ENCODE measurements at places on chromosomes 6 and 20.

GRCh38 chr6:94862112-94862511, 715.2 kb upstream of the MANEA start:
- no peak for DNase-seq

GRCh38 chr6:11392778-11393507, 144.6 kb upstream of the TMEM170B start:
- DNase-seq: peak; percentile 87

DNA sequence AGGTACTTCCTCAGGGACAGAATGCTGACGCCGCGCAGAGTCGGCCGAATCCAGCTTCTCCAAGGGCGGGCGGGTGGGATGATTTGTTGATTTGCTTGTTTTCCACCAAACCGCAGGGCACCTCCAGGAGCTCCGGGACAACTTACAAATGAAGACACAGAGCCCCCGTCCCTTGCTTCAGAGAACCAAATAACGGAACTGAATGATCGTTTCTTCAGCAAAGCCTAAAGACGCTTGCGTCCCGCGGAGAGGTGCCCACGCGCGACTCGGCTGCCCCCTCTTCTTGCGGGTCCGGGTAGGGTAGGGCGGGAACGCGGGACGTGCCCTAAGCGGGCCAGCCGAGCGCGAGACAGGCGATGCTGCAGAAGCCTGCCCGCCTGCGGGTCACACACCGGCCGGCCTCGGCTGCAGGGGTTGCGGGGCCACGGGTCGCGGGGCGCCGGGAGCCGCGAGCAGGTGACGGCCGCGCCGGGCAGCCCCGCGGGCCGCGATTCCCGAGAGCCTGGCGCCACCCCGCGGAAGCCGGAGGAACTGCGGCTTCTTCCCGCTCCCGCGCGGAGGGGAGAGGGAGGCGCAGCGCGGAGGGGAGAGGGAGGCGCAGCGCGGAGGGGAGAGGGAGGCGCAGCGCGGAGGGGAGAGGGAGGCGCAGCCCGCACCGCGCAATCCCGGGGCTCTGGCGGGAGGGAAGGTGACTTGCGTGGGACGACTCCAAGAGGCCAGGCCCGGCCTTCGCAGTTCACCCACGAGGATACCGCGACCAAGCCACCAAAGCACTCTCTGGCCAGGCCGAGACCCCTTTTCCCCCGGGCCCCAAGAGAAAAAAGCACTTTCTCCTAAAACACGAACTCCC, 7.7 kb upstream of the FOXF2 start:
- no peak for DNase-seq

DNA sequence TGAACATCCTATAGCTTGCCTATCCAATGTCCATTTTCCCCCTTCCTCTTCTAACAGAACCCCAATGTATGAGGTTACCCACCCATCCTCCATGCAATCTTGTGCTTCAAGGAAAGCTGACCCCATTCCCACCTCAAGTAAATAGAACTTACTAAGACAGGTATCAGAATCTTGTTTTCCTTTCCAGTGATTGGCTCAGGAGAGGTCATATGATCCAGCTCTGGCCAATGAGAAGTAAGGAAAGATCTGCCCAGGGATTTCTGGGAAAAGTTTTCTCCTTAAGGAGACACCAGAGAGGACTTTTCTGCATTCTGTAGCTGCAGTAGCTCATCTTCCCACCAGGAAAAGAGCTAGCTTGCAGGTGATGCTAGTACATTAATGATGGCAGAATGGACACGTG, 341.8 kb upstream of the ZFP64 start:
- DNase-seq: no peak

- DNase-seq: no peak
Measured at GRCh38 chr6:55569638-55570037, 9.4 kb downstream of the HMGCLL1 start.

DNA sequence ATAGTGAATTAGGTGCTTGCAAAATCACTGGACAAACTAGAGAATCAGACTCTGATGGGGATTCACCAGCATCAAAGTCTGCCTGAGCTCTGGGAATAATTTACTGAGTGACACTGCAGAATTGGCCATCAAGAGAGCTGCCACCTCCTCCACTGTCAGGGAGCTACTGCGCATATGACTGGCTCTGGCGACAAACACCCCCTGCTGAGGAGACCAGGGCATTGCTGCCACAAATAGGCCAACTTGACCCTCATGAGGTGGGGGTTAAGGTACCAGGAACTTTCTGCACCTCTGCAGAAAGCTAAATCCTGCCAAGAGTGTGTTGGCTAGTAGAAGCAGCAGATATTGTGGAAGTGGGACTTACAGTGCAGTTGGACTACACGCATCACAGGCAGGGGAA, 88.0 kb downstream of the CDS2 start:
- DNase-seq: no peak

- no peak for DNase-seq
Measured at GRCh38 chr6:46799657-46800056, 6.5 kb downstream of the MEP1A start.

DNA sequence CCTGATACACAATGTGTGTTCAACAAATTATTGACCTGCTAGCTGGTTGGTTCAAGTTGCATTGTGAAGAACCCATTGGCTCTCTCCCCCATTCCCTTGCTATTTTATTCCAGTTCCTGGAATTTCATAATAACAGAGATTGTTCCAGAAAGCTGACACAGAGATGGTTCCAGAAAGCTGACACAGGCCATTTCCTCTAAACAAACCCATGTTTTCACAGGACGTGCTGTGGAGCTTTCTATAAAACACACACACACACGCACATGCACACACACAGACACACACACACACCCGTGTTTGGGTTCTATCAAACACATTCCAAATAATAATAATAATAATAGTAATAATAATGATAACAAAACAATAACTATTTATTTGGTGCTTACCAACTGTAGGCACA, 259.1 kb downstream of the CLIC5 start:
- DNase-seq: peak; percentile 14

- no peak for DNase-seq
Measured at GRCh38 chr6:43962458-43962857, 164.8 kb downstream of the MRPL14 start.

DNA sequence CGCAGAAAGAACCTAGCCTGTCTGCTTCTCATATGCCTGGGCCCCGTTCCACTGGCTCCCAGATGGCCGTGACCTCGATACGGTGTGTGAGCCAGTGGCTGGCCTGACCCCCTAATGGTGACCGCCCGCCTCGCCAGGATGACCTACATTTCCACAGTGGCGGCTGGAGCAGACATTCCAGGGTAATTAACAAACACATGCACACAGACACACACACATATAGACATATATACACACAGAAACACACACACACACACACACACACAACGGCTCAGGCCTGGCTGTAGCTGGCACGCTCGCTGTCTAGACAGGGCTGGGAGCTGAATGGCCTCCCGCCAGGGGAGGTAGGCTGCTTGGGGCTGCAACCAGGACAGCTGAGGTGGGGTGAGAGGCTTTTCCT, 227.1 kb downstream of the ANKRD60 start:
- peak; percentile 45 for DNase-seq

- no peak for DNase-seq
Measured at GRCh38 chr6:24919056-24919892, 16.5 kb downstream of the RIPOR2 start.

- no peak for DNase-seq
Measured at GRCh38 chr6:12314751-12315150, 24.6 kb downstream of the EDN1 start.

DNA sequence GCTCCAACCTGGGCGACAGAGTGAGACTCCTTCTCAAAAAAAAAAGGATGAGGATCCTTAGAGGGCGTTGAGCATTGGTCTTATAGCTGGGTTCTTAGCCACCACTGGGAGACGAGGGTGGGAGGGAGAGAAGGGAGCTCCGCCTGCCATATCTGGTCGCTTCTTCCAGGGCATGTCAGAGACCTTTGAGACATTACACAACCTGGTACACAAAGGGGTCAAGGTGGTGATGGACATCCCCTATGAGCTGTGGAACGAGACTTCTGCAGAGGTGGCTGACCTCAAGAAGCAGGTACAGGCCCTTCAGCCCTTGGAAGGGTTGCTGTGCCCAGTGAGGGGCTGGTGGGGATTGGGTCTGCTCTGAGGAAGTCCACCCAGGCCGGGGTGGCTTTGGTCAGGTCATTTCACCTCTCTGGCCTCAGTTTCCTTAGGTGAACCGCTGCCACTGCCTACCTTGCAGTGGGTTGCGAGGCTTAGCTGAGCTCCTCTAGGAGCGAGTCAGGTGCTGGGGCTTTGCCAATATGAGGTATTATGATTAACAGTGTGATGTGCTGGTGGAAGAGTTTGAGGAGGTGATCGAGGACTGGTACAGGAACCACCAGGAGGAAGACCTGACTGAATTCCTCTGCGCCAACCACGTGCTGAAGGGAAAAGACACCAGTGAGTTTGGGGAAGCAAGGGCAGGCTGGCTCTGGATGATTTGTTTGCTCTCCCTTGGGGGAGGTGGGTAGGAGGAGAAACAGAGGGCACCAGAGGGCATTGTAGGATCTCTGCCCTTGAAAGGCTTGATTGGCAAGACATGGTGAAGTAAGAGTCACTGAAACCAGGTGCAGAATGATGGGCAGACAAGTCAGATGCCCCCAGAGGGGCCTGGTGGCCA, 8.5 kb downstream of the CNPY3 start:
- no peak for DNase-seq

GRCh38 chr20:3550837-3551236, 80.0 kb downstream of the ATRN start:
- DNase-seq: no peak

DNA sequence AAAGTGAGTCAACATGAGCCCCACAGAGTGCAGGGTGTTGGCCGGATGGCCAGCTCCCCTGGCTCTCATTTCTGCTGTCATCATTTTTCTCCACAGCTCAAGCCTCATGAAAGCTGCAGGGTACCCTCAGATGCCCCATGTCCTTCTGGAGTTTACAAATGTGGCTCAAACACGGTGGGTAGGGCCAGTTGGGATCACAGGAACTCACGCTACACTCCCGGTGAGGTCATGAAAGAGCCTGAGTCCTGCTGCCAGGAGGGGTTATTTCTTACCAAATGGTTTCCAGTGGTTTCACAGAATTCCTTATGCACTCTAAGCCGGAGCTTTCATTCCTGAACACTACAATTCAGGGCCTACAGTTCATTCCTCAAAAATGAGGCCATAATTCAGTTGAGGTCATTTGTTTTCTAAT, 78.7 kb downstream of the TMEM170B start:
- DNase-seq: no peak

DNA sequence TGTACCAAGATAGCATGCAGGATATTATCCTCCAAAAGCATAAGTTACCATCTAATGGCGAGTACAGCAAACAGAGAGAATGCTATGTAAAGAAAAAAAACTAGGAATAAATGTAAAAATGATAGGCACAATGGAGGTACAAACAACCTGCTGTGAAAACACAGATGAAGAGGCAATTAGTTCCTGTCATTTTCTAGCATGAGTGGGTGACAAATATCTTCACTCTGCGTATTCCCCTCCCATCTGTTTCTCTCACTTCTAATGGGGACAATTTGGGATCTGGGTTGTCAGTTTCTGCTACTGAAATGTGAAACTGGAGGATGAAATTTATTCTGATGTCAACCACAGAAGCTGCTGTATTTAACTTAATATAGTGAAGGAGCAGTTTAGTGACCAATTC, 11.7 kb upstream of the PTPRK start:
- no peak for DNase-seq

DNA sequence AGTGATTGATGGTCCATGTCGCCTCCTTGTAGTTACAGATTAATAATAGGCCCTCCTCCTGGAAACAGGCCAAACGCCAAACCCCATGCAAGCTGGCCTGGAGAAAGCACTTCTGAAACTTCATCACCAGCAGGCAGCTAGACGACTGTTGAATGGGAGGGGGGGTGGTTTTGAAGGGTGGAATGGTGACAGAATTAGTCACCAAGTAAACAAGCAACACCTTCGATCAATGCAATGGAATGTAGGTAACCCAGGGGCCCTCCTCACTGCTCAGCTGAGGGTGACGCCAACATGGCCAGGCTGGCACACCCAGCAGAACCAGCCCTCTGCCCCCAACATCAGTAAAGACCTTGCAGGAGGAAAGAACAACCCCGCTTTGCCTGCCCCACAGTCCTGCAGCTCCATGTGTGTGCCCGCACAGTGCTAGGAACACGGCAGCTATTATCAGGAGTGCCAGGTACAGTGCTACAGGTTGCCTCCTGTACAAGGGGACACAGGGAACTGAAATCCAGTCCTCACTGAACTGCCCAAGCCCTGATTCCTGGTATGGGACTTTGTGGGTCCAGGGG, 2.7 kb downstream of the BCAS1 start:
- DNase-seq: peak; percentile 93

DNA sequence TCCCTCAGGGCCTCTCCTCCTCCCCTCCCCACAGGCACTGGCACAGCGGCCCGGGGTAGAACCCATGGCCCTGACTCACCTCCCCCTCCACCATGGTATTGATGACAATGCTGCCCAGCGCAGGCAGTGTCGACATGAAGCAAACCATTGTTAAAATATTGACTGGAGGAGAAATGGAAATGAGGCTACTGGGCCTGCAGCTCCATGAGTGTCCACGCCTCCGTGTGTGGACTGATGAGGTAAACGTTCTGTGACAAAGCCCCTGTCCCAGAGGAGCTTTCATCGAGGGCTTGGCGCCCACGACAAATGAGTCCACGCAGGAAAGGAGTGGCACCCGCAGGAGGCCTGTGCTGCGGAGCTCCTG, 402.7 kb downstream of the TAF4 start:
- DNase-seq: no peak

DNA sequence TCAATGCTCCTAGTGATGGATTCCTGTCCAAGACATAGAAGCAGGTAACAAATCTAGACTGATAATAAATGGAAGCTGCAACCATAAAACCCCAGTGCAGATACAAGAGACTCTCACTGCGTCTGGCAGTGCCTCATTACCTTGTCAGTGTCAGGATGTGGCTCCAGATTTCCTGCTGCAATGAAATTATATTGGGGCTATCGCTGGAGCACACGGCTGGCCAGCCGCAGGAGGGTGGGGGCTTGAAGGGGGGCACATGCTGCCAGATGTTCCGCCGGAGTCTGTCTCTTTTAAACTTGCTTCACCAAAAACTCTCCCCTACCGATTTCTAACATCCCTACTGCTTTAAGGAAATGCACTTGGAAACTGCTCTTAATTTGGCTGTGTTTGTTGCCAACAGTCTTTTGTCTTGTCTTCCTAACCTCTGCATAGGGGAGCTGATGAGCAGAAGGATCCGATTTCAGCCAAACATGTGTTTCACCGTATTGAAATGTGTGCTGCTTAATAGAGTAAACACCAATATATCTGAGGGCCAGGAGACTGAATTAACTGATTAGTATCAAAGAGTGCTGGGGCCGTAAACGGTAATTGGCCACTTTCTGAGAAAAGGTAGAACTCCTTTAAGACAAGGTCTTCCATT, 102.2 kb upstream of the EXOC2 start:
- no peak for DNase-seq

- DNase-seq: no peak
Measured at GRCh38 chr6:136037876-136038460, 186.5 kb downstream of the PDE7B start.

DNA sequence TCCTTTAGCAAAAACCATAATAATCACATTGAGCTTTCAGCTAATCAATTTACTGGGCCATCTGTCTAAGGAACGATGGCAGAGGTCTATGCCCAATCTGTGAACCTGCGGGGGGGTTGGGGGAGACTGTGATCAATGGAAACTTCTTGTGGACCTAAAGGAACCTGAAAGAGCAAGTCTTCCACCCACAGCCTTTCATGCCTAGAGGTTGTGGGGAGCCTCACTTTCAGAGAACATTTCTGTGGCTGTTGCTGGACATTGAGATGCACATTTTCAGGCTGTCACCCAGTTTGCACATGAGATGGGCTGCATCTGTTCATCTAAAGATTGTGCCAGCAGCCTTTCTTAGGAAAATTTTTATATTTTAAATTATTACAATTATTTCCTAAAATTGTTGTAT, 310.0 kb upstream of the SPTLC3 start:
- DNase-seq: no peak

Data from mucosa of gallbladder (tissue), 1 donor.